ENCODE measurements at places on chromosomes 2 and 18.

DNA sequence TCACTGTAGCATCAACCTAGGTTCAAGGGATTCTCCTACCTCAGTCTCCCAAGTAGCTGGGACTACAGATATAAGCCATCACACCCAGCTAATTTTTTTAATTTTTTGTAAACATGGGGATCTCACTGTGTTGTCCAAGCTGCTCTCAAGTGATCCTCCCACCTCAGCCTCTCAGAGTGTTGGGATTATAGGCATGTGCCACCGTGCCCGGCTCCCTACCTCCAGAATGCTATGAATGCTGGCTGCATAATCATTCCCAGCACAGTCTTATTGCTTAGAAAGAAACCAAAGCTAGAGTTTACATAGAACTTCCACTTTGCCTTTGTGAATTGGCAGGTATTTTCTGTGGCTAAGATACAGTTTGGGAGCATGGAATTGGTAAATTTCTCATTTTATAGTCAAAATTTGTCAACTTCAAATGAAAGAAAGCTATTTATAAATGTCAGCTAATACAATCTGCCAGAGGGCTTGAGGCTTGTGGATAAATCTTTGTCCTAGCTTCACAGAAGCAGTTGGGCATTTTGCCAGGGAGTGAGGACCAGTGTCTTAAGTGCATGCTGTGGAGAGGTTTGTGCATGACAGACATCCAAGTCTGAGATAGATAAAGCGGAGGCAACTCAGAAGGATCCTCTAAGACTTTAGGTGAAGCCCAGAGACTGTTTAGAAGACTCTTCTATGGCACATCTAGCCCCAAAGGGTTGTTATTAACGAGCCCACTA lies 175.4 kb downstream of the ANTXR1 start:
- H3K27me3 ChIP-seq, result peaks cover 7% of the 10 kb centered on the region
- H3K4me3 ChIP-seq, result no peak overlapping the region
- H3K27ac ChIP-seq, result no peak overlapping the region

- no peaks in the 10 kb centered on the region for H3K4me1 ChIP-seq
- no peak overlapping the region for H3K27ac ChIP-seq
- no peak overlapping the region for H3K4me3 ChIP-seq
- no peak for DNase-seq
Measured at GRCh38 chr18:74916773-74917393, 292.1 kb downstream of the PTGR3 start.

GRCh38 chr2:216426938-216427337 lies 14.7 kb downstream of the SMARCAL1 start:
- no peaks in the 10 kb centered on the region for H3K27me3 ChIP-seq
- no peak overlapping the region for H3K4me3 ChIP-seq
- H3K36me3 ChIP-seq, result peaks cover 59% of the 10 kb centered on the region
- H3K4me1 ChIP-seq, result peaks cover 3% of the 10 kb centered on the region
- no peak overlapping the region for H3K27ac ChIP-seq

GRCh38 chr2:69721022-69721421 lies 20.9 kb upstream of the ANXA4 start:
- H3K27me3 ChIP-seq, result no peaks in the 10 kb centered on the region
- H3K4me3 ChIP-seq, result no peak overlapping the region
- no peak for DNase-seq
- no peak overlapping the region for H3K27ac ChIP-seq
- H3K36me3 ChIP-seq, result no peaks in the 10 kb centered on the region

GRCh38 chr2:237731663-237732062 lies 66.9 kb upstream of the RBM44 start:
- H3K27me3 ChIP-seq, result no peaks in the 10 kb centered on the region
- DNase-seq, result no peak
- peaks cover 72% of the 10 kb centered on the region for H3K4me1 ChIP-seq

DNA sequence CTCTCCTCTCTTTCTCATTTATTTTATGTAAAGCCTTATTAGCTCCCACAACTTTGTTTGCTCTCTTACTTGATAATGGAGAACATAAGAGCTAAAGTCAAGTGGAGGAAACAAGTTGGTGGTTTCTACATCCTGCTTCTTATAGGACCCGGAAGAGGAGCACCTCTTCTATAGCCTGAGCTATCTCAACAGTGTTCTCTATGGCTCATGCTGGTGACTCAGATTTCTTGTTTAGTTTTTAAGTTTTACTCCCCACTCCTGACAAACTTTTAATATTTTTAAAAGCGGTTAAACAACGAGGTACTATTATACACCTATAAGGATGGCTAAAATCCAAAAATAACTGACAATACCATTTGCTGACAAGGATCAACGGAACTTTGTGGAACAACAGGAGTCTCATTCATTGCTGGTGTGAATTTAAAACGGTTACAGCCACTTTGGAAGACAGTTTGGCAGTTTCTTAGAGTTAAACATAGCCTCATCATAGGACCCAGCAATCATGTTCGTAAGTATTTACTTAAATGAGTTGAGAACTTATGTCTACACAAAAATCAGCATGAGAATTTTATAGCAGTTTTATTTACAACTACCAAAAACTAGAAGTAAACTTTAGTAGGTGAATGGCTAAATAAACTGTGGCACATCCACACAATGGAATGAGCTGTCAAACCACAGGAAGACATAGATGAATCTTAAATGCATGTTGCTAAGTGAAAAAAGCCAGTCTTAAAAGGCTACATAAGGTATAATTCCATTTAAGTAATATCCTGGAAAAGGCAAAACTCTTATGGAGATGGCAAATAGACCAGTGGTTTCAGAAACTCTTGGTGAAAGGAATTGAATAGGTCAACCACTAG lies 12.7 kb upstream of the CDC42EP3 start:
- peak overlapping the region; percentile 66 for H3K4me3 ChIP-seq
- peaks cover 19% of the 10 kb centered on the region for H3K4me1 ChIP-seq
- peaks cover 3% of the 10 kb centered on the region for H3K36me3 ChIP-seq
- H3K27me3 ChIP-seq, result no peaks in the 10 kb centered on the region
- peak overlapping the region; percentile 94 for H3K27ac ChIP-seq

DNA sequence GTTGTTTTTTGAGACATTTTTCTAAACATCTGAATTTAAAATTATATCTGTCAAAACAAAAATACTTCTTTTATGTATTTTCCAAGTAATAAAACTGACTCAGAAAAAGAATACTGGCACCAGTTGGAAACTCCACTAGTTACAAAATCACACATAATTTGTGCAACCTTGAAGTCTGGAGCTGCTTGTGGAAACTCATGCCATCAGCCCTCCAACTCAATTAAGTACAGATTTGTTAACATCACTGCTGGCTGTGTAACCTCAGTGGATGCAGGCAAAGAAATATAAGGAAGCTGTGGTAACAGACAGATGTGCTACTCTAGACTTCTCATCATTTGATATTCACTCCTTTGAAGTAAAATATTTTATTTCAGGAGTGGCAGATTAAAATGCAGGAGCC lies 30.0 kb upstream of the RAPH1 start:
- DNase-seq, result no peak
- no peaks in the 10 kb centered on the region for H3K27me3 ChIP-seq
- no peak overlapping the region for H3K27ac ChIP-seq
- no peaks in the 10 kb centered on the region for H3K36me3 ChIP-seq
- H3K4me1 ChIP-seq, result peaks cover 6% of the 10 kb centered on the region

- no peak overlapping the region for H3K4me3 ChIP-seq
- H3K27ac ChIP-seq, result no peak overlapping the region
- no peak for DNase-seq
- H3K36me3 ChIP-seq, result no peaks in the 10 kb centered on the region
- H3K27me3 ChIP-seq, result no peaks in the 10 kb centered on the region
Measured at GRCh38 chr2:231373184-231373583, 22.3 kb upstream of the B3GNT7 start.

DNA sequence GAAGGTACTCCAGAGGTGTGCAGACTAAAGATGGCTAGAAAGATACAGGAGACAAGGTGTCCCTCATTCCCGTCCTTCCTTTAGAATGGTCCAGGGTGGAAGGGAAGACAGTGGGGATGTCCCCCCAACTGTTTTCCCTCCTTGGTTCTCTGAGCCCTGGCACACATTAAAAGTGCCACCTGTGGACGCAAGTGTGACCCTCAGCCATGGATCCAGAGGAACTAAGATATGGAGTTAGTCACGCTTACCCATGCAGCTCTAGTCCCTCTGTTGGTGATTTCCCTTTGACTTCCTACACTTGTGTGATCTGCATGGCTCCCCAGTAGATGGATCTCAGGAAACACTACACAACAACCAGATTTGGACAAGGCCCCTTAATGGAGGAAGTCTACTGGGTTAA lies 113.1 kb upstream of the SRD5A2 start:
- H3K36me3 ChIP-seq, result peaks cover 38% of the 10 kb centered on the region
- DNase-seq, result no peak
- no peak overlapping the region for H3K27ac ChIP-seq

DNA sequence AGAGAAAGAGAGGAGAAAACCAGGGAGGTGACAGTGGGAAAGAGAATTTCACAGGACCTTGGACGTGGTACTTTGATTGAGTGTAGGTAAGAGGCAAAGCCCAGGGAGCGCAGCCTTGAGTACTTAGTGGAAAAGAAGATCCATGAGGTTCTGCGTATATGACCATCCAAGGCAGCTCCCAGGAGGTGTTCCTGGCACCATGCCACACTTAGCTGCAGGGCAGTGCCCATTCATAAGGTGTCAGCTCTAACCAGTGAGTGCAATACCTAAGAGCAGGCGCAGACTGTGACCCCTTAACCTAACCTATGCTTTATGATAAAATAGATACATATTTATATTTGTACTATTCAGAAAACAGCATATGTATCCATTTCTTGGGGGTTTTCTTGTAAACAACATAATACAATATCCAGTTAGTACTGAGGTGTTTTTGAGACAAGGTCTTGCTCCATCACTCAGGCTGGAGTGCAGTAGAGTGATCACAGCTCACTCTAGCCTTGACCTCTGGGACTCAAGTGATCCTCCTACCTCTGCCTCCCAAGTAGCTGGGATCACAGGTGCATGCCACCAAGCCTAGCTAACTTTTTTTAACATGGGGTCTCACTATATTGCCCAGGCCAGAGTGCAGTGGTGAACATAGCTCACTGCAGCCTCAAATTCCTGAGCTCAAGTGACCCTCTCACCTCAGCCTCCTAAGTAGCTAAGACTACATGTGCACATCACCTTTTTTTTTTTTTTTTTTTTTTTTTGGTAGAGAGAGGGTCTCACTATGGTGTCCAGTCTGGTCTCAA lies 174.6 kb downstream of the GFPT1 start:
- no peaks in the 10 kb centered on the region for H3K4me1 ChIP-seq
- H3K27me3 ChIP-seq, result peaks cover 7% of the 10 kb centered on the region
- no peaks in the 10 kb centered on the region for H3K36me3 ChIP-seq
- H3K27ac ChIP-seq, result no peak overlapping the region
- DNase-seq, result no peak

- no peak for DNase-seq
- H3K27ac ChIP-seq, result no peak overlapping the region
- no peak overlapping the region for H3K4me3 ChIP-seq
Measured at GRCh38 chr18:39178166-39178565, 1612.6 kb upstream of the CELF4 start.

DNA sequence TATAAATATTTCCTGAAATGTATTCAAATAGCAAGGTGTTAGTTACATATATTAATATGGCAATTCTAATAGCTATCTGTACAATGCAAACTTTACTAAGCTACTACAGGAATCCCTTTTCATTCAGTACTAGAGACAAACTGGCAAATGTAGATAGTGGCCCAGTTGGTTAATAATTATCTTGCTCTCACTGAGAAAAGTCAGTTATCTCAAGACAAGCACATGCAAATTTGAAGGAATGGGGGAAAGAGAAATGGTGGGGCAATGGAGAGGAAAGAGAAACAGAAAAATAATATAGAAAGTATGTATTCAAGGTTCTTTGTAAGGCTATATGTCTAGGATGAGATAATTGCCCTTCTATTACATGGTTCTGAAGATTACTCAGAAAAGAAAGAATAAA lies 280.0 kb downstream of the FIGN start:
- no peak overlapping the region for H3K27ac ChIP-seq
- H3K27me3 ChIP-seq, result peaks cover 2% of the 10 kb centered on the region
- no peak overlapping the region for H3K4me3 ChIP-seq
- H3K36me3 ChIP-seq, result no peaks in the 10 kb centered on the region
- no peak for DNase-seq

DNA sequence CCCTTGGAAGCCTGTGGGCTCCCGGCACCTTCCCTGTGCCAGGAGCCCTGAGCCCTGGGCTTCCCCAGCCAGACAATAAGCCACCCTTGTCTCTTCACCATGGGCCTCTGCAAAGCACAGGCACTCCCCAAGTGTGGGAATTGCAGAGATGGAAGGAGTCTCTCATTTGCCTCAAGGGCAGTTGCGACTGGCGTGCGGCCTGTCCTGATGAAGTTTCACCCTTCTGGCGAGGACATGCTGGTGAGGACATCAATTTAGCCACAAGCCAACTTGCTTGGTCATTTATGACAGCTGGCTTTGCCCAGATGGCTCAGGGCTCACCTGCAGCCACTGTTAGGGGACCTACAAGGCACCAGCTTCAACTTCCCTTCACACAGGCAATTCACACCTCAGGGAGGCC lies 180.2 kb downstream of the ANAPC1 start:
- H3K4me3 ChIP-seq, result no peak overlapping the region
- peaks cover 4% of the 10 kb centered on the region for H3K4me1 ChIP-seq

GRCh38 chr2:73350035-73350691 lies 35.5 kb upstream of the ALMS1 start:
- H3K4me3 ChIP-seq, result no peak overlapping the region
- peaks cover 17% of the 10 kb centered on the region for H3K27me3 ChIP-seq
- DNase-seq, result no peak
- H3K36me3 ChIP-seq, result no peaks in the 10 kb centered on the region

- H3K27me3 ChIP-seq, result no peaks in the 10 kb centered on the region
- no peak overlapping the region for H3K4me3 ChIP-seq
- H3K27ac ChIP-seq, result no peak overlapping the region
Measured at GRCh38 chr2:128685841-128686496, 367.3 kb upstream of the HS6ST1 start.

DNA sequence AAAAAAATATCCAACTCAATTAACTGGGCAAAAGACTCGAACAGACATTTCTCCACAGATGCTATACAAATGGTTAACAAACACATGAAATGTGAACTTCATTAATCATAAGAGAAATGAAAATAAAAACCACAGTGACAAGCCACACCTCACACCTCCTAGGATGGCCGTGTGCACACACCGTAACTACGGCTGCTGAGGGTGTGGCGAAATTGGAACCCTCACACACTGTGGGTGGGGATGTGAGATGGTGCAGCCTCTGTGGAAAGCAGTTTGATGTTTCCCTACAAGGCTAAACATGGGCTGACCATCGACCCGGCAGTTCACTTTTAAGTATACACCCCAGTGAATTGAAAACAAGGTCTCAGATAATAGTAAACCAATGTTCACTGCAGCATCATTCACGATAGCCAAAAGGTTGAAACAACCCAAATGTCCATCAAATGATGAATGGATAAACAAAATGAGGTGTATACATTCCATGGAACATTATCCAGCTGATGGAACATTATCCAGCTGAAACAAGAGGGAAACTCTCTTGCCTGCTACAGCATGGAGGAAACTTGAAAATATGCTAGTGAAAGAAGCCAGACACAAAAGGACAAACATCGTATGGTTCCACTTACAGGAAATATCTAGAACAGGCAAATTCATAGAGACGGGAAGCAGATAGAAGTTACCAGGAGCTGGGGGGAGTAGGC lies 32.2 kb downstream of the ZAP70 start:
- H3K4me3 ChIP-seq, result peak overlapping the region; percentile 29
- no peak for DNase-seq
- H3K4me1 ChIP-seq, result peaks cover 77% of the 10 kb centered on the region

Data from naive thymus-derived CD8-positive, alpha-beta T cell (primary cell).